ENCODE measurements at places on chromosomes 1 and 21.

GRCh38 chr1:192824511-192824910, 15.7 kb downstream of the RGS2 start:
- no peak for DNase-seq

DNA sequence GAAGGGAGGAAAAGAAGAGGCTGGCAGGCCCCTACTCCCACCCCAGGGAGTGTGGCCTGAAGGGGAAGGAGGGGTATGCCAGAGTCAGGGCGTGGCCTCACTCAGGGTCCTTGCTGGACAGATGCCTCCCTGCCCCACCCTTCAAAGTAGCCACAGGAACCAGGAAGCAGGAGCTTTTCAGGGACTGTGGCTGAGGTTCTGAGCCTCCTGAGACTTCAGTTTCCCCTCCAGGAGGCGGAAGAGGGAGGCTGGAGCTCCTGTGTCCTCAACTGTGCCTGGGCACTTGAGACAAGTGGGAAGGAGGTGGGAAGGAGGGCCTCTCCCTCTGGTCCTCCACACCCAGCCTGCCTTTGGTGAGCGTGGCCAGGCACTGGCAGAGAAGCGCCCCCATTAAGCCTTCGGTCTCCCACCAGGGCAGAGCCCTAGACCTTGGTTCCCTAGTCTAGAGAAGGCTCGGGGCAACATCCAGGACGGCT, 5.3 kb downstream of the CELSR2 start:
- DNase-seq, result no peak

- peak; percentile 58 for DNase-seq
Measured at GRCh38 chr1:29124366-29125236, 898 bp upstream of the TMEM200B start.

GRCh38 chr1:162371611-162372010, 5.0 kb downstream of the SPATA46 start:
- DNase-seq, result no peak

DNA sequence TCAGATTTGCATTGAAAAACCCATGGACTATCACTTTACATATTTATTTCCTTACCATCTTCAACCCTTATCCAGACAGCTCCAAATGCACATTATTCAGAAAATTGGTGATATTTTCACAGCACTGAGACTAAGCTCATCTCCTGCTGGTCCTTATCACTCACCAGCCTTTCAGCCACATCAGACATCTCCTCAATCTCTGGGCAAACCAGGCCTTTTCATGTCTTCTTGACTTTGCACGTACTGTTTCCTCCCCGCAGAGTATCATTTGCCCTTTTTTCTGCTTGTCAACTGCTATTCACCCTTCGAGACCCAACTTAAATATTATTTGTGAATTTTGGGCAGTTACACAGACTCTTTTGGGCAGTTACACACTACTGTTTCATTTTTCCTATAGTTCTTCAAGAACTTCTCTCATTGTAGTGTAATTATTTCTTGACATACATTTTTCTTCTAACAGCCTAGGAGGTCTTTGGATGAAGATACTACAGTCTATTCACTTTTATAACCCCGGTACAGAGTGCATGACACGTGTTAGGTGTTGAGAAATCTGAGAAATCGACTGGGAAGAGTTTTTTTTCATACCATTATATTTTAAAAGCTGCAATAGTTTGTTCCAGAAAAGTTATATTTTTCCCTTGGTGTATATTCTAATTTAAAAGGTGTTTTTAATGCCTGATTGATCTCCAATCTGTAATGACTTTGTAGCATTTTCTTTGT, 98.0 kb downstream of the FGGY start:
- no peak for DNase-seq

DNA sequence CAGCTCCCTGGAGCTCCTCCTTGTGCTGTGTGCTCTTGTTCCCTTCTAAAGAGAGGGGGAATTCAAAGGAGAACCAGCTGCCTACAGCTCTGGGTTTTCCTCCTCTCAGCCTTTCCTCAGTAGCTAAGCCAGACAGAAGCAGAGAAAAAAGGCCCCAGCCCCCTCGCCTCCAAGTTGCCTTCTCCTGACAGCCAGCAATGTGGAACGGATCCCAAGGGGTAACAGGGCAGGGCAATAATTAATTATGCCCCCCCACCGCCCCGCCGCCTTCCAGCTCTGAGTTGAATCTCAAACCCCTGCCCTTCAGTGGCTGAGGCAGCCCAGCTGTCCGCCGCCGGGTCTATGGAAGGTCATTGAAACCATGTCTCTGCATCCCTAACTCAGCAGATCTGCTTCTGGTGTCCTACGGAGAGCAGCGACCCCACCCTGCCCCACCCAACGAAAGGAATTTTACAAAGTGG, 69.0 kb upstream of the GOLT1A start:
- DNase-seq, result no peak

- no peak for DNase-seq
Measured at GRCh38 chr1:22949822-22950331, 22.8 kb downstream of the LACTBL1 start.

DNA sequence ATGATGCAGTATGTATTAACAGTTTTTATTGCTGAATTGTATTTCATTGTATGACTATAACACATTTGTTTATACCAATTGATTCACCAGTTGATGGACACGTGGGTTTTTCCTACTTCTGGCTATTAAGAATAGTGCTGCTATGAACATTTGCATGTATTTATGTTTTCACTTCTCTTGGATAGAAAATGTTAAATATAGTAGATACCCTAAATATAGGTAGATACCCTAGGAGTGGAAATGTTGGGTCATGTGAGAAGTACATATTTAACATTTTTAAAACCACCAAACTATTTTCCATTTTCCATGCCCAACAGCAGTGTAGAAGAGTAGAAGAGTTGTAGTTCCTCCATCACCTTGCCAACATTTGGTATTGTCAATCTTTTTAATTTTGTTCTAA, 7.8 kb downstream of the PHTF1 start:
- DNase-seq, result no peak
